Hematopoietic multipotent progenitor cell treated with erythropoietin and hydrocortisone succinate and interleukin-3 and kit ligand, for 17 days (in vitro differentiated cells): ENCODE measurements at places on chromosomes 2 and 18.

- no peak for DNase-seq
Measured at GRCh38 chr2:113111823-113112287, 15.5 kb upstream of the IL1RN start.

DNA sequence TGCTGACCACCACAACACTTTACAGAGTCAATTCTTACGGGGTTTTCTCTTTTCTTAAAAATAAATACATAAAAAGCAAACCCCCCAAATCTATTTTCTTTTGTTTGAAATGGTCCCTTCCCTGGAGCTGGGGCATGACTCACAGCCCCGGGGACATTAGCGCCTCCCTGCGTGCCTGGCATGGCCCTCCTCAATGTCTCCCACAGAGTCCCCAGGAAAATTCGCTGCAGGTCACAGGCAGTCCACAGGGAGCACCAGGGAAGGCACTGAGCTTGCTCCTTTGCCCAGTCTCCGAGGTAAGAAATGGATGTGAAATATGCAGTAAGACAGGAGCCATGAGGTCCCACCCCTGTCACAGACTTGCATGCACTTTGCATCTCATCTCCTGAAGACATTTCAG lies 142.5 kb downstream of the LAMA1 start:
- DNase-seq = no peak

GRCh38 chr2:37672104-37672869 lies 845 bp upstream of the CDC42EP3 start:
- DNase-seq = no peak

DNA sequence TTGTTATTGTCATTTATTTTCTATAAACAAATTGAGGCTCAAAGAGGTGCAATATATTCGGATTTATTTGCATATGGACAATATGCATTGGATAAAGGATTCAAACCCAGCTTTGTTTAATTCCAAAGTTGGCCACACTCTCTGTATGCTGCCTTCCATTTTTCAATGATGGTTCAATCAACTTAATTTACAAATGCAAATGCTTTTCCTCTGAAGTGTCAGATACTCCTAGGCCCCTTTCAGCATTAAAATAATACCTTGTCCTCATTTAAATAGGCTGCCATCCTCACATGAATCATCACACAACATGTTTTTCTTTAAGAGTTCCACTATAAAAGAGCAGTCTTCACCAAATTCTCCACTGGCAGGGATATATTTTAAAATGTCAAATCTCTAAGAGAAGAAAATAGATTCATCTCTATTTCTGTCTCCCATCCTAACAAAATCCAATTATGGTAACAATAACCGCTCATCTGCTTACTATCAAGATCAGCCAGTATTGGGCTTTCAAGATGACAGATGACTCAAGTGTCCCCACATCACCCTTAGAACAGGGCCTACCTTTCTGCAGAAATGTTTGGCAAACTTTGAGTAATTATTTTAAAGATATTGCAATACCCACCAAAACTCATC lies 114.8 kb downstream of the SCG2 start:
- DNase-seq = no peak

DNA sequence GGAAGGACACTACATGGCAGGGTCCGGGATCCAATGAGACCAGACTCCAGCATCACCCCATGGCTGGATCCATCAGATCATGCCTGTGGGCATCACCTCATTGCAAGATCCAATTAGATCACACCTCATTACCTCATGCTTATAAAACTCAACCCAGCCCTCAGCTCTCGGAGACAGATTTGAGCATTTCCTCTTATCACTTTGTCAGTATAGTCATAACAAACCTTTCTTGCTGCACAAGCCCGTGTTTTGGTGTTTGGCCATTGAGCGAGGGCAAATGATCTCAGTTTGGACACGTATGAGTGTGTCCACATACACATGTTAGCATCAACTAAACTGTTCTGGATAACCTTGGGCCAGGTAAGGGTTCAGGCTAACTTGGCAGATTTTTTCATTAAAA lies 58.8 kb downstream of the CCDC195 start:
- DNase-seq = no peak

DNA sequence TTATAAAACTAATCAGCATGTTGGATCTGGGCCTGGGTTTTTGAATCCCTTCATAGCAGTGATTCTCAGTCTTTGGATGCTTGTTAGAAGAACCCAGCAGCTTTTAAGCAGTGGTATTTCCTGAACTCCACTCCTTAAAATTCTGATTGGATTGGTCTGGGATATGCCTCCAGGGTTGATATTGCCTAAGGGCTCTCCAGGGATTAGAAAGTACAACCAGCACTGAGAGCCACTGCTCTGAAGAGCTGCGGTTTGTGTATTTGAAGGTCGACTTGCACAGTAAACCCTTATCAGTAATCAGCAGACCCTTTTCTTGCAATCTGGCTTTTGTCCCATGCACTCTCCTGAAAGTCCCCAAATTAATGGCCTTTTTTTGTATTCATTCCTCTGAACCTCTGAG lies 17.0 kb upstream of the RBMS1 start:
- DNase-seq = no peak

DNA sequence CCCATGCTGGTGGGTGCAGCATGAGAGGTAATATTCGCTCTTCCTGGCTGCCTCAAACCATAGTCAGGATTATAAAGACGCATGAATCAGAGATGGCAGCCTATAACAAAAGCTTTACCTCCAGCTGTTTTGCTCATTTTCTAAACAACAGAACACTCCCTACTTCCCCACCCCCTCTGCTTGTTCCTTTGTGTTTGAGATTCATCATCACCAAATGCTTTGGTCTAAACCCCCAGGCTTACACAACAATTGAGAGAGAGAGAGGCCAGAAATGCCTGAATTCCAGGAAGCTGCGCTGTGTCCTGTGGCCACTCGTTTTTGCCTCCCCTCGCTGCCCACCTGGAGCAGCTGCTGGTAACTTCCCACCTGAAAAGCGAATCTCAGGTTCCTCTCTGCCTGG lies 78.8 kb upstream of the CAPN13 start:
- DNase-seq = no peak

DNA sequence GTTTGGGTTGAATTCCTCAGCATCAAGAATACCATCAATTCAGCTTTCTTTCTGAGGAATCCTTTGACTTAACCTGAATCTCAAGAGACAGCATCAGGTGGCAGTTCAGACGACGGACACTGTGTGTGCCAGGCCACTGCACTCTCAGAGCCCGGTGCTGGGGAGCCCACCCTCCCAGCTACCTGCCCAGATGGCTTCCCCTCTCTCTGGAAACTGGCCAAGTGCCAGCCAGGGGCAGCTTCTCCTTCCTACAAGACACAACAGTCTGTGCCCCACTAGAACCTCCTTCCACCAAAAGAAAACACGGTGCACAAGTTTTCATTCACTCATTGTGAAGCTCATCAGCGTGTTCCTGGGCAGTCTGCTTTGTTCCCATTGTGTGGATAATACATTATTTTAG lies 28.5 kb downstream of the MAL start:
- DNase-seq = no peak

DNA sequence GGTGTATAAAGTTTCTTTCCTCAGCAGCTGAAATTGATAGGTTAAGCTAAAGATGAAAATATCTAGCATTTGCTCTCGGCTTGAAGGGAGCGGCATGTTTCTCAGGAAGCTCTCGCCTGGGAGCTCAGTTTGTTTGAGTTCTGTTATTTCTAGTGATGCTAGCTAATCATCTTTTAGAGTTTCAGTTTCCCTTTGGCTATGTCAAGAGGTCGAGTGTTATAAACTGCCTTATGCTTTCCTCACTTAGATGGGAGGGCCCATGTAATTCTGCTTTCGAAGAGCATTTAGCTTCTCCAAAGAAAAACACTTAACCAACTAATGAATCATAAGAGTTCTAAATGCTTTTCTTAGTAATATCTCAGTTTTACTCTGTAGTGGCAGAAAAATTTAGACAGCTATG lies 33.6 kb downstream of the PLCL1 start:
- no peak for DNase-seq

- no peak for DNase-seq
Measured at GRCh38 chr18:53191634-53192033, 851.6 kb downstream of the DCC start.

GRCh38 chr2:19902216-19902740 lies 495 bp upstream of the TTC32 start:
- DNase-seq = no peak

- DNase-seq = no peak
Measured at GRCh38 chr2:221612161-221612560, 40.1 kb upstream of the EPHA4 start.

DNA sequence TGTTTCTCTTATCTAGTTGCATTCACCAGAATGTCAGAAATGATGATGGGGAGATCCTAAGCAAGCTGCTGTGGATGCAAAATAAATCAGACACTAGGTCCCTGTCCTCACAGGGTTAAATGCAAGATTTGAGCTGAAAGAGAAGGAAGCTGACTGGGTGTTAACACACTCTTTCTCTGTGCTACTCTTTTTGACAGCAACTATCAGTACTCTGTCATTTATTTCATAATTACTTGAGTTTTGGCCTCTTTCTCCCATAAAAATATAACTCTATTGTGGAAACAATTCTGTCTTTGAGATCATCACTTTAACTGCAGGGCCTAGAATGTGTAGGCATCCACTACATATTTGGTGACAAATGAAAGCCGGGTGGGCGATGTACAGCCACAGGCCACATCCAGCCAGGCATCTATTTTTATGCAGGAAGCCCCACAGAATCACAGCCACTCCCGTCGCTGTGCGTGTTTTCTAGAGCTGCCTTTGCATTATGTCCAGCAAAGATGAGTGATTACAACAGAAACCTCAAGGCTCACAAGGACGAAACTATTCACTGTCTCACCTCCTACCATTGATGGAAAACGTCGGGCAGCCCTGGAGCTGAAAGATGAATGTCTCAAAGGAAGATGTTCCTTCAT lies 849.0 kb downstream of the RNF144A start:
- no peak for DNase-seq

DNA sequence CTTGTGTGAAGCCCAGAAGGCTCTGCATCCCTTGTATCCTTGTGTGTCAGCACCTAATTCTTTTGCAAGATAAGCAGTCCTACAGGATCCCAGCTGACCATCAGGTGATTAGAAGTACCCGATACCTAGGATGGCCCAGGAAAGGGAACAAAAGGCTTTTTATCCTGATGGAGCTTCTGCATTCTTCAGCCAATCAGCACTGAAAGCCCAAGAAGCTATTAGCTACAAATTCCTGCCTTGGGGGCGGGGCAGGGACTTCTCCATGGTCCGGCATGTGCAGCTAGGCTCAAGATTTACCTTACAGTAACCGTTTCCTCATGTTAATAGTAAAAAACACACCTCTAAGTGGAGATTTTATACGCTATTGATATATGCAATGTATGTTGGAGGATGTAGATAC lies 264.6 kb upstream of the THUMPD2 start:
- no peak for DNase-seq

- no peak for DNase-seq
Measured at GRCh38 chr2:28055325-28055970, 164.9 kb downstream of the BABAM2 start.

- DNase-seq = no peak
Measured at GRCh38 chr2:96859681-96860064, 1.9 kb upstream of the ANKRD39 start.

- DNase-seq = peak; percentile 88
Measured at GRCh38 chr2:177212891-177213856, 580 bp downstream of the HNRNPA3 start.

- DNase-seq = no peak
Measured at GRCh38 chr2:11065833-11066485, 89.3 kb upstream of the SLC66A3 start.

GRCh38 chr2:159164457-159164911 lies 122.0 kb downstream of the WDSUB1 start:
- DNase-seq = peak; percentile 5

DNA sequence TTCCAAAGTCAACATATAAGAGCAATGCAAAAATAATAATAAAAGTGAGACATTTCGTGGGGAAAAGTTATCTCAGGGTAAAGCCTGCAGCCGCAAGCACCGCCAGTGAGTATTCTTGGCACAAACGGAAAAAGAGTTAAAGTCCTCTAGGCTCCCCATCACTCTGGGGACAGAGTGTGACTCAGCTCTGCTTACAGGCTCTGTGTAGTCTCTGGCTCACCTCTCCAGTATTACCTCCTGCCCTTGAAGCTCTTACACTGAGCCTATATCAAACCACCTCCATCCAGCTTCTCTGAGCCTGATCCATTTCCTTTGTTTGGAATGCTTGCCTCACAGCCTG lies 55.5 kb downstream of the MTHFD2 start:
- DNase-seq = no peak
